ENCODE measurements at places on chromosomes 1 and 21.
A peak's percentile ranks its signal among the peaks of the same experiment; 100 is the strongest.

GRCh38 chr21:45596704-45597318 is 46.7 kb upstream of the PCBP3 start:
- DNase-seq, result peak; percentile 69

DNA sequence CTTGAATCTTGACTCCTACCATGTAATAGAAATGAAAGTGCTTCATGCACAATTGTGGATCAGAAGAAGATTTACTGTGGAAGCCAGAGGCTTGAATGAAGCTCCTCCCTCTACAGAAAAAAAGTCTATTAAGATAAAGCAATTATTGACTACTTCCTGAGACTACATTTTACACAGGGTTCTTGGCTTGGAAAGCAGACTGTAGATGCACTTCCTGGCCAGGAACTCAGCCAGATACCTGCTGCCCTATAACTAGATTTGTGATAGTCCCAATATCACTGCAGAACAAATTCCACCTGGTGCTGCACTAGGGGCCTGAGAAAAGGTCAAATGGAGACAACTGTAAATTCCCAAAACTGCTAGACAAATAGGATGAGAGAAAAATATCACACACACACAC is 96.8 kb upstream of the GUCA2B start:
- DNase-seq, result no peak

- DNase-seq, result no peak
These were observed 497.3 kb downstream of the NEGR1 start for GRCh38 chr1:71785000-71785399.

DNA sequence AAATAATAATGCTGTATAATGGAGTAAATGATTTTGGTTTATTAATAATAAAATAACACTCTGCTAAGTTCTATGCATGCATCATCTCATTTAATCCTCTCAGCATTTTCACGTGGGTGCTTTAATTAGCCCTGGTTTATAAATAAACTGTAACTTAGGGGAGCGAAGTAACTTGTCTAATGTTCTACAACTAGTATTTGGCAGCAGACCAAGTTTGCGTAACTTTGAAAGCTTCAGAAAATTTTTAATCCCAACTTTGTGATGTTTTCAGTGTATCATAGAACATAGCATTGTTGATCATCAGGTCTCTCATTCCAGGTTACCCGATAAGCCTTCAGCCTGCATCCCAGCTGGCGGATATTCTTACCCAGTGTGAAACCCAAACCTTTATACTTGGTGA is 322.4 kb upstream of the SGIP1 start:
- no peak for DNase-seq

DNA sequence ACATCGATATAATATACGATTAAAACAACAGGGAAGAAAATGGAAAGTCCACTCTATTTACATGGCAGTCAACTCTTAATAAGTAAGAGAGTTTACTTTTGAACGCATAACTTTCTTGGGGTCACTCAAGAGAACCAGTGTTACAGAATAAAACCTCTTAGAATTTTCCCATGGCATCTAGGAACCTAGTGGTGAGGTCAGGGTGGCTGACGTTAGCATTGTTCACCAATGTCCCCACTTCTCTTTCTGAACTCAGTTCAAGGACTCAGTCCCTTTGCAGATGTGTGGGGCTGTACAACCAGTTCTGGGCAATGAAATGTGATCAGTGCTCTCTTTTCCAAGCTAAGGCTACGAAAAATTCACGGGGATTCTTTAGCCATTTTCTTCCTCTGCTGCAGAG is 2.6 kb upstream of the RNF2 start:
- DNase-seq, result no peak

DNA sequence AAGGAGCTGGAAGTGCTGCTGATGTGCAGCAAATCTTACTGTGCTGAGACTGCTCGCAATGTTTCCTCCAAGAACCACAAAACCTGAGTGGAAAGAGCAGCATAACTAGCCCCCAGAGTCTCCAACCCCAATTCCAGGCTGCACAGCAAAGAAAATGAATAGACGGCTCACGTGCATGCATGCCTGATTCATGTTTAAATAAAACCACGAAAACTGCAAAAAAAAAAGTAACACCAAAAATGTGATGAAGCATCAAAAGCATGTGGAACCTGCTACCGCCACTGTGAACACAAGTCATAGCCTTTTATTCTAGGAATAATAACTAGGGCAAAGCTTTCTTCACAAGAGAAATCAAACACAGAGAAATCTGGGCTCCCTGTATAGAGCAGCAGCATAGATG is 9.6 kb upstream of the TRNP1 start:
- DNase-seq, result no peak

- no peak for DNase-seq
These were observed 3.9 kb upstream of the DBT start for GRCh38 chr1:100253552-100253951.

GRCh38 chr1:180188091-180188506 is 33.4 kb downstream of the QSOX1 start:
- no peak for DNase-seq

Measured in stimulated activated CD8-positive, alpha-beta memory T cell treated with anti-CD3 and anti-CD28 coated beads, Interleukin-7, amount 100 ng/mL, for 4 hours (primary cell).